ENCODE measurements at places on chromosomes 5 and 9. TPM values are rescaled to one million over a fixed set of nuclear protein-coding genes. Genes with fewer than 3 reads are reported as not detected.

Gene HEMGN
- not detected for total RNA-seq

Gene GRM6
- total RNA-seq = not detected

Gene RNF224
- total RNA-seq = not detected

Gene PLCXD3
- total RNA-seq = 0.33 TPM

Gene NREP
- total RNA-seq = 2.4 TPM

Gene PCA3
- not detected for total RNA-seq

Gene FAM169A
- total RNA-seq = 2.7 TPM

Gene PCDHA9
- 0.04 TPM for total RNA-seq

Gene KCNMB1
- not detected for total RNA-seq

Gene ASPN
- total RNA-seq = not detected

Gene TAF11L11
- 0.38 TPM for total RNA-seq

Gene MRPS30
- total RNA-seq = 40.3 TPM
